ENCODE measurements at places on chromosomes 16 and 17.
A peak's percentile ranks its signal among the peaks of the same experiment; 100 is the strongest.

DNA sequence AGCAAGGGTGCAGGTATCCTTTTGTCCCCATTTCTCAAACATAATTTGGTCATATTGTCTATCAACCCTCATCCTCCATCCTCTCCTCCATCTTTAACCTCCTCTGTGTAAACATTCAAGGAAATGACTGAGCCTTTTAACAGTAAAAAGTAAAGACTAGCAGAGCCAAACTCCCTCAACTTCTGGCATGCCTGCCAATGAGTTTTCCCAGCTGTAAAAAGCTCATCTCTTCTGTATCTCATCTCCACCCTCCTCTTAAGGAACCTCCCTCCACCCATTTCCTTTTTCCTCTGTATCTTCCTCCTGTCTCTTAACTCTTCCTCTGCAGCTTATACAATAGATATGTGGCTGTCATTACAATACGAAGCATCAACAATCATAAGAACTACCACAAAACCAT lies 76.9 kb upstream of the PSMD7 start:
- H3K4me1 ChIP-seq = no peaks in the 10 kb centered on the region
- H3K36me3 ChIP-seq = no peaks in the 10 kb centered on the region
- no peak for DNase-seq

DNA sequence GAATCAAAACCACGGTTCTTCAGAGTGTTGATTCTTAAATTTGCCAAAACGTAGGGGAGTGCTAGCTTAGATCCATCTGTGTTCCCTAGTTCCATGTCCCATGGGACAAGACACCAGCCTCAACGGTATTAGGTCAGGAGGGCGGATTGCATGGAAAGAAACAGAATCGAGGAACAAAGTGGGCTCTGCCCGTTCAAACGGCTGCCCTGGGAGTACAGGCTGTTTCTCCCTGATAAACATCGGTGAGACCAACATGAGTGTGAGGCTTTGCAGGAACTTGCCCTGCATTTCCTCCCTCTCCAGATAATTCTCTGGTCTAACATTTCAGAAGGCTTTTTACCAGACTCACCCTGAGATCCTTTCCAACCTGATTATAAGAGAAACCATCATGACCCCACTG lies 82.2 kb downstream of the MRM3 start:
- no peak for DNase-seq
- no peaks in the 10 kb centered on the region for H3K27me3 ChIP-seq
- H3K4me1 ChIP-seq = no peaks in the 10 kb centered on the region
- H3K36me3 ChIP-seq = no peaks in the 10 kb centered on the region
- H3K27ac ChIP-seq = no peak overlapping the region

- no peaks in the 10 kb centered on the region for H3K27me3 ChIP-seq
- DNase-seq = no peak
- no peak overlapping the region for H3K4me3 ChIP-seq
- peaks cover 52% of the 10 kb centered on the region for H3K4me1 ChIP-seq
Measured at GRCh38 chr16:23953476-23953875, 117.7 kb downstream of the PRKCB start.

DNA sequence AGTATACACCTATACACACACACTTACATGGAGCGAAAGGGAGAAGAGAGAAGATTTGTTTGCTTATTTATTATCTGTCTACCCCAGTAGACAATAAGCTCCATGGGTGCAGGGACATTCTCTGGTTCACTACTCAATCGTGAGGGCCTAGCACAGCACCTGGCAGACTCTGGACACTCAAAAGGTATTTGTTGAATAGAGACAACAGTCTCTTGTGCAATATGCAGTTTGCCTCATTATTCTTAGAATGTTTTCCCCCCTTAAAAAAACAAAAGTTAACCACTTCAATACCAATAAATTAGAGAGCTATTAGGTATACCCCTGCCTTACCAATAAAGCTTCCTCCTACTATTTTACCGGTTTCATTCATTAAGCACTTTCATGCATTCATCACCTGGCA lies 2.0 kb downstream of the AKAP10 start:
- peaks cover 3% of the 10 kb centered on the region for H3K36me3 ChIP-seq
- no peak overlapping the region for H3K27ac ChIP-seq
- H3K27me3 ChIP-seq = no peaks in the 10 kb centered on the region
- H3K4me1 ChIP-seq = no peaks in the 10 kb centered on the region
- no peak overlapping the region for H3K4me3 ChIP-seq
- no peak for DNase-seq

DNA sequence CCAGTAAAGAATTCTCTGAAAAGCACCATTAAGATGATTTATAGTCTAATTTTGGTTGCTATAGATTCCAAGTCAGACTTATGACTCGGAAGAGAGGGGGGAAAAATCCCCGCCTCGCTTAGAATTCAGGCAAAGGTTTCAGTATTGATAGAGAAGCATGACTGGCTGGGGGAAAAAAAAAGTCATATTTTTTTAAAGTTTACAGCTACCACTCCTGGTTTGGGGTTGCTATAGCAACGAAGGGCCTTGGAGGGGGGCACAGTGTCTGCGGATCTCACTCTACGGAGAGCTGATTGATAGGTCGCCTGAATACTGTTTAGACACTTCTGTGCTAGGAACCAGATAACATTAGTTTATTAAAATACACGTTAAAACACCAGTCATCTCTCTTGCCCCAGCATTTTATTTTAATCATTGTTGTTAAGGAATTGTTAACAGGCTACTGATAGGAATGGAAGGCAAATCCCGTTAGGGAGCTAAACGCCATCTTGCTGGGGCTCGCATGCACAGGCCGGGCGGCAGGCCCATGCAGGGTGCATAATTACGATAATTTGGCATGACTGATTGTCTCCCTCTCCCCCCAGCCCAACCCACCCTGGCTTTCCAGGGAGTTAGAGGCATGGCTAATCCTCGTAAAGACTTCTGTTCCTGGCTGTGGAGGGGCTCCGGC lies 380.0 kb upstream of the XYLT1 start:
- no peak overlapping the region for H3K4me3 ChIP-seq
- no peak overlapping the region for H3K27ac ChIP-seq
- no peaks in the 10 kb centered on the region for H3K4me1 ChIP-seq

- H3K27me3 ChIP-seq = peaks cover 8% of the 10 kb centered on the region
- H3K27ac ChIP-seq = no peak overlapping the region
- H3K4me3 ChIP-seq = no peak overlapping the region
- DNase-seq = no peak
Measured at GRCh38 chr17:79659376-79659775, 48.5 kb upstream of the RBFOX3 start.

DNA sequence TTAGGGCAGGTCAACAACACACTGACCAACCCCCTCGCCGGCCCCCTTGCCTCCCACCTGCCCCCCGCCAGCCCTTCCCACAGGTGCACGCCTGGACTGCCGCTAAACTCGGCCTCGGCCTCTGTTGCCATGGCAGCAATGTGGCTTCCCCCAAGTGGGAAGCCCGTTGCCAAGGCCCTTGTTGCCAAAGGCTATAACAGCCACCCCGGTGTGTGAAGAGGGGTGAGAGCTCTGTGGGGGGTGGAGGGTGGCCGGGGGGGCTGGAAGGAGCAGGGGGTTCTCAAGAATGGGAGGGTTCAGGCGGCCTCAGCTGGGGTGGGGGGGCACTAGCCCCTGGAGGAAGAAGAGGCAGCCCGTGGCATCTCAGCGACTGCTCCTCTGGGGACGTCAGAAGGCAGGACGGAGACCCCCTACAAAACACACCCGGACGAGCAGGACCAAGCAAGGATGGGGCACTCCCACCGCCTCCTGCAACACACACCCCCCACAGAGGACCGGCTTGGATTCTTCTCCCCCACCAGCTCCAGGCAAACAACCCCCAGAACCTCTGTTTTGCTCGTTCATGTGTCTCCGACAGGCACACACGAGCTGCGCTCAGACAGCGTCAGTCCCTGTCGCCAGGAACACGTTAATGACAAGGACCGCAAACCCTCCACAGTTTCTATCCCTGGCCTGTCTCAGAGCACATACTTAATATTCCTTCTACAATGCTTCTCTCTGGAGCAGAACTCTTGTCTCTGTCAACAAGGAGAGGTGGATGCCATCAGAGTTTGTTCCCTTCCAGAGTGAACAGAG lies 55.7 kb downstream of the ABR start:
- H3K27me3 ChIP-seq = no peaks in the 10 kb centered on the region
- H3K4me1 ChIP-seq = peaks cover 8% of the 10 kb centered on the region
- no peak for DNase-seq
- H3K27ac ChIP-seq = no peak overlapping the region

DNA sequence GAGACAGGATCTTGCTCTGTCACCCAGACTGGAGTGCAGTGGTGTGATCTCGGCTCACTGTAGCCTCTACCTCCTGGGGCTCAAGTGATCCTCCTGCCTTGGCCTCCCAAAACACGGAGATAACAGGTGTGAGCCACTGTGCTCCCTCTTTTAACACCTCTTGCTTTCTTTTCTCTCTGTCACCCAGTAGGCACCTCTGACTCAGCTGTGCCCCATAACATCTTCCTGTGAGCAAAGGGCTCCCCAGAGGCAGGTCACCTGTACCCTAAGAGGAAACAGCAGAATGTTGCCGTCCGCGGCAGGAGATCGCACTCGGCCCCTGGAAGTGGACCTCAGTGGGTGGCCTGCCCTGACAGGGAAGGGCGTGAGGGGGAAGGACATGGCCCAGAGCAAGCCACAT lies 918 bp upstream of the NLRC3 start:
- H3K27ac ChIP-seq = peak overlapping the region; percentile 77
- H3K36me3 ChIP-seq = no peaks in the 10 kb centered on the region
- DNase-seq = peak; percentile 36
- no peaks in the 10 kb centered on the region for H3K27me3 ChIP-seq
- H3K4me3 ChIP-seq = peak overlapping the region; percentile 81

DNA sequence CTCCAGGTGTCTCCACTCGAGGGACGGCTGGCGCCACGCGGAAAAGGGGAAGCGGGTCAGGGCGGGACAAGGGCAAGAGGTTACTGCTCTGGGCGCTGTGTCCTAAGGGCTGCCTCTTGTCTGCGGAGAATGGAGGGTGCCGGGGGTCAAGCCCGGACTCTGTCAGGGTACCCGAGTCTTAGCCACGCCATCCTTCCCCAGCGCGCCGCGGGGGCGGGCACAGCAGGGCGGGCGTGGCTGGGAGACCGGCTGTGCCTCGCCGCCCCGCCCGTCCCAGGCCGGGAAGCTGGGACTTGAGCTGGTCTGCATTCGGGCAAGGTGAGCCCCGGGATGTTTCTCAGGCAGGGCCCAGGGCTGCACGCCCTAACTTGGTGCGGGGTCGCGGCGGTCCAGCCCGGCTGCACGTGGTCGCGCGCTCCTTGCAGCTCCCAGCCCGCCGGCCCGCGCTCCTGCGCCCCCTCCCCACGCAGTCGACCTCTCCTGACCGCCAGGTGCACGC lies 6.2 kb upstream of the ACTG1 start:
- H3K27me3 ChIP-seq = no peaks in the 10 kb centered on the region
- no peaks in the 10 kb centered on the region for H3K36me3 ChIP-seq
- peak overlapping the region; percentile 64 for H3K4me3 ChIP-seq

GRCh38 chr16:81275064-81275532 lies 36.6 kb downstream of the BCO1 start:
- H3K27ac ChIP-seq = no peak overlapping the region
- no peak overlapping the region for H3K4me3 ChIP-seq
- H3K27me3 ChIP-seq = no peaks in the 10 kb centered on the region
- H3K4me1 ChIP-seq = no peaks in the 10 kb centered on the region

DNA sequence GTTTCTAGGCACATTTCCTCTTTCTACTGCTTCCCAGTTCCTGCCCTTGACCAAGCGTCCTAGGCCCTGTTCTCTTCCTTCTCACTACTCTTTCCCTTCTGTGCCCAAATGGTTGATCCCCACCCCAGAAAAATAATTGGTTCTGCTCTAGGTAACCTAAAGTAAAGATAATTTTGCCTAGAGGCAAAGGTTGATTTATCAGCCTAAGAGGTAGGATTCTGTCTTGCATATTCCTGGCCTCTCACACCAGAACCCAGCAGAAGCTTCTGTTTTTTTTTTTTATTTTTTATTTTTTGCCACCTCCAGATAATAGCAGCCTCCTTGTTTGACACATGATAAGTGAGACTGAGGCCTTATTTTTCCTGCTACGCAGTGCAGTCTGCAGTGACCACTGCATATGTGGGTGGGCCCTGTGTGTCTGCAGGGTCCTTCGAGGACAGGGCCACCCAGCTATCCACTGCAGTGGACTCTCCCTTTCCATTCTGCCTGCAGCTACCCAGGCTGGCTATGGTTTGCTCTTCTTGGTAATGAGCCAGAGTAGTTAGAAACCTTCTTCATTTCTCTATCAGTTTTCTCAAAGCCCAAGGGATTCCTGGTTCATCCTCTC lies 701 bp downstream of the PIPOX start:
- H3K27me3 ChIP-seq = no peaks in the 10 kb centered on the region
- H3K4me3 ChIP-seq = no peak overlapping the region
- H3K27ac ChIP-seq = no peak overlapping the region
- no peaks in the 10 kb centered on the region for H3K4me1 ChIP-seq
- no peak for DNase-seq
- no peaks in the 10 kb centered on the region for H3K36me3 ChIP-seq

DNA sequence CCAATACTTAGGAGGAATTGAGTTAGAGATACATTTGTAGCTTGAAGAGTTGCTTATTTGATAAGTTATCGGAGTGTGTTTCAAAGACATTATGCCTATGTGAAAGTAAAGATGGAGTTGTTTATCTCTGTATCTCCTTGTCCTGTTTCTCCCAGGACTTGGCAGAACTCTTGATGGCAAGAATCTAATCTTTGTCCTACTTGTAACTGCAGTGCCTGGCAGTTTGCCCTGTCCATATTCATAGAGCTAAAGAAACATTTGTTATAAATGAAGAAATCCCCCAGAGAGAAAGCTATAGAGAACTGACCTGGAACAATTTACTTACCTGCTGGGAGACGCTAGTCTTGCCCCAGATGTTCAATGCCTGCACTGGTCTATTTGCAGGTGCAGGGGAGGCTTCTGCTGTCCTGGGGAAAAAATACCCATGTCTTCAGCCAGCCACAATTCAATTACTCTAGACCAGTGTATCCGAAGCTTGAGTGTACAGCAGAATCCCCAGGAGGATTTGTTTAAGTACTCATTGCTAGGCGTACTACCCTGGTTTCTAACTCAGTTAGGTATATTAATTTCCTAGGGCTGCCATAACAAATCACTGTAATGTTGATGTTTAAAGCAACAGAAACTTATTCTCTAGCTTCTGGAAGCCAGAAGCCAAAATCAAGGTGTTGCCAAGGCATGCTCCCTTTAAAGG lies 410.0 kb upstream of the HSBP1 start:
- H3K4me1 ChIP-seq = no peaks in the 10 kb centered on the region
- no peak overlapping the region for H3K27ac ChIP-seq
- H3K36me3 ChIP-seq = no peaks in the 10 kb centered on the region

GRCh38 chr16:79407461-79408135 lies 192.9 kb downstream of the MAF start:
- no peak overlapping the region for H3K27ac ChIP-seq
- no peak for DNase-seq
- H3K27me3 ChIP-seq = no peaks in the 10 kb centered on the region
- H3K4me3 ChIP-seq = no peak overlapping the region
- no peaks in the 10 kb centered on the region for H3K4me1 ChIP-seq

GRCh38 chr17:62980842-62981241 lies 14.8 kb downstream of the TANC2 start:
- no peak overlapping the region for H3K4me3 ChIP-seq
- no peak overlapping the region for H3K27ac ChIP-seq
- H3K4me1 ChIP-seq = no peaks in the 10 kb centered on the region
- no peaks in the 10 kb centered on the region for H3K27me3 ChIP-seq
- DNase-seq = no peak
